ENCODE measurements at places on chromosomes 3 and 15.

GRCh38 chr3:109728861-109729494, 391.6 kb upstream of the DPPA4 start:
- DNase-seq, result no peak

GRCh38 chr3:64972793-64973192, 285.0 kb upstream of the ADAMTS9 start:
- no peak for DNase-seq

DNA sequence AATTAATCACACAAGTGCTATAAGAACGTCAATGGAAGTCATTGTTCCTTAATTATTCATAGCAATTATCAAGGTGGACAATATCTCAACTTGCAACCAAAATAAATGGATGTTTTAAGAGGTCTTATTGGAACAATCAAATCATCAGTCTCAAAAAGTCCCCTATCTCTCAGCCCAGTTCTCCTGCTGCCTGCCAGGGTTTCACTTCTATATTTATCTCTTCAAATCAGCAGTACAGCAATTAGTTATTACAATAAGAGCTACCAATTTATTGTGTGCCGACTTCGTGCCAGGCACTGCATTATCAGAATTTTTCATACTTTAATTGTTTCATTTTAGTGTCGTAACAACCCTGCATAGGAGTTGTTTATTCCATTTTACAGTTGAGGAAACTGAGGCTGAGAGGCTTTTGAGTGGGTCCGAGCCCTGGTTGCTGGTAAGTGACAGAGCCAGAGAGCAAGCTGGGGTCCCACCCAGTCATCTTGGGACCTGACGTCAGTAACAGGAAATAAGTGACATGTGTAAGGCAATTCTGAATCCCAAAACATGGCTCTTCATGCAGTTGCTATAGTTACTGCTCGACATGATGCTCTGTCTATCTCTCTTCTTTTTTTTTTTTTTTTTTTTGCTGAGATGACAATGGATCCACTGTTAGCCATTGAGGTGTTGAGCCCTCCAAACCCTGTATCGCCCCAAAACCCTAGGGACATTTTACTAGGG, 8.8 kb upstream of the KCTD6 start:
- DNase-seq, result no peak

GRCh38 chr3:124886168-124887056, 753 bp downstream of the ITGB5 start:
- DNase-seq, result no peak

DNA sequence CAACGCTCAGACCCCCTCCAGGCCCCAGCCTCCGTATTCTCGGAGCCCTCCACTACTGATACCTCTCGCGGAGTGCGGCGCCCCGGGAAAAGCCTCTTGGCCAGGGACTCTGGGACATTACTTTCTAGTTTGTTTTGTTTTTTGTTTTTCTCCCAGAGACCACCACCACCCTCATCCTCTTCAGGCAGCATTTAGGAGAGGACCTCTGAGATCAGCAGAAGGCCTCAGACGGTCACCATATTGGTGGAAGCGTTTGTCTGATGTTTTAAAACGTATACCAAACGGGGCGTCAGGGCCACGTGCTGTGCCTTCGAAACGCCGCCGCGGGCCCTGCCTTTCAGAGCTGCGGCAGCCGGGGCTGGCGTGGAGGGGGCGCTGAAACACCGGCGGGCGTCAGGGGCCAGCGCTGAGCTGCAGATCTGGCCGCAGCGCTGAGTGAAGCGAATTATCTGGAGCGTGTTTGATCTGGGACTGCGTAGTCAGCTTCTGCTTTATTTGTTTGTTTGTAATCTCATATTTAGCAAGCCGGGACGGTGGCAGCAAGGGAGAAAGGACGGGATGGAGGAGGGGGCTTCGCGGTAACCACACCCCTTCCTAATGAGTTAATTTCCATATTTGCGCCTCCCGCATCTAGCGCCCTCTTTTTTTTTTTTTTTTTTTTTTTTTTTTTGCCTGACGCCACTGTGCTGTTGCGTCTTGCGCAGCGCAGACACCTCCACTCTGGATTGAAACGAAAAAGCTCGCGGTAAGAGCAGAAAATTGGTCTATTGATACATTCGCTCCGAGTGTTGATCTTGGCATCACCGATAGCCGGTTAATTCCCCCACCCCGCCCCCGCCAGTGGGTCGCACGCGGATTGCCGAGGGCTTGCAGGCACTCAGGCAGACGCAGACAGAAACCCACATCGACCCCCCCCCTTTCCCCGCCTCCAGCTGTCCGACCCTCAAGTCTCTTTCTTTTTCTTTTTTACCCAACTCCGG, 14.9 kb downstream of the SOX2 start:
- no peak for DNase-seq

GRCh38 chr3:10777627-10778026, 38.4 kb upstream of the SLC6A11 start:
- no peak for DNase-seq

DNA sequence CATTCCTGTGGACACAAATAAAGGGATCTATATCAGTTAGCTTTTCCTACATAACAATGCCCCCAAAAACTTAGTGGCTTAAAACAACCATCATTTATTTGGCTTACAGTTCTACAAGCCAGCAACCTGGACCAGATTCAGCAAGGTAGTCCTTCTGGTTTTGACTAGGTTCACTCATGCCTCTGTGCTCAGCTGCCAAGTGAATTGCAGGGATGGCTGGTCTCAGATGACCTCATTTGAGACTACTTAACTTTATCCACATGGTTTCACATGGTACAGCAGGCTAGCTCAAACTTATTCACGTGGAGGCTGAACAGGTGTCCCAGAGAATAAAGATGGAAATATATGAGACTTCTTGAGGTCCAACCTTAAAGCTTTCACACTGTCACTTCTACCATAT, 119.3 kb upstream of the BFSP2 start:
- no peak for DNase-seq

GRCh38 chr3:49164983-49165720, 979 bp downstream of the CCDC71 start:
- no peak for DNase-seq

- DNase-seq, result no peak
These were observed 43.3 kb downstream of the ADPGK start for GRCh38 chr15:72740219-72740618.

DNA sequence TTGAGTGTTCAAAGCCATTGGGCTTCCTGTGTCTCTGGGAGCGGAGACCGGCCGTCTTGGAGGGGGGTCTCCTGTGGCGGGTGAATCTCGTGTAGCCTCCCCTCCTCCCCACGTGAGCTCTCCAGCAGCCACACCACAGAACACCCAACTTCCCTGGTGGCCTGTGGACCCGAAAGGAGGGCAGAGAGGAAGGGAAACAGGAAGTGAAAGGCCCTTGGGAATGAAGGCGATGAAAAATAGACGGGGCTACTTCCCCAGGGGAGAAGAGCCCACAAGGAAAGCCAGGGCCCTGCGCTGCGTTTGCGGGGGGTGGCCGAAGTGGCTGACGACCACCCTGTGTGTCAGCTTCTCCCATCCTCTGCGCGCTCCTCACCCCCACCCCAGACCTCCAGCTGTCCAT, 5.4 kb downstream of the ANKRD63 start:
- DNase-seq, result no peak

DNA sequence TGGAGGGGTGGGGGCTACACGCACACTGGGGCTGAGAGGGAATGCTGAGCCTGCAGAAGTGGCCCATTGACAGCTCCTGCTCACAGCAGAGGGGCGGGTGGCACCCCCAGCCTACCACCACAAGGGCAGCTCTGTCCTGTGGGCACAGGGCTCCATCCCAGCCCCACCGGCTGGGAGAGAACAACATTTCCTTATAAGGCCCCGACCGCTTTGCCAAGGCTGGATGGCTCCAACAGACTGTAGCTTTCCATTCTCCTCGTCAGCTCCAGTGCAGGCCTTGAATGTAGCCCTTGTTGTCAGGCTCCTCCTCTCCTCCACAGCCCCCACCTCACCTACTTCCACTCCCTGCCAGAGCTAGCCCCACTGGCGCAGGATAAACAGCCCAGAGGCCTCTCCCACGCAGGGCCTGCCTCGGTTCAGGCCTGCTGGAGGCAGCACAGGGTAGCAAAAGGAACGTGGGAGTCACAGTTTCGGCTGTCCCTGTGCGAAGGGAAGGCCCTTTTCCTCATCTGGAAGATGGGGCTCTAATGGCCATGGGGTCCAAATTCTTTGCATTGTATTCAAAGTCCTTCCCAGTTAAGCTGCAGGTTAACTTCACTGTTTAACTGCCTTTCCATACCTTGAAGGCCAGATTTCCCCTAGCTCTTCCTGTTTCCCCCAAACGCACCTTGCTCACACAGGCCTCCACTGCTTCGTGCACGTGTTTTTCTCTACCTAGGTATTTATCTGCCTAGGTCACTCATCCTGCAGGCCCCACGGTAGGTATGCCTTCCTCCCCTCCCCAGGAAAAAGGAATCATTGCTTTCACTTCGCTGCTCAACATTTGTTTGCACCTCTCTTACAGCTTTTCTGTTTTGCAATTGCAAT, 101.6 kb upstream of the LPP start:
- DNase-seq, result no peak

DNA sequence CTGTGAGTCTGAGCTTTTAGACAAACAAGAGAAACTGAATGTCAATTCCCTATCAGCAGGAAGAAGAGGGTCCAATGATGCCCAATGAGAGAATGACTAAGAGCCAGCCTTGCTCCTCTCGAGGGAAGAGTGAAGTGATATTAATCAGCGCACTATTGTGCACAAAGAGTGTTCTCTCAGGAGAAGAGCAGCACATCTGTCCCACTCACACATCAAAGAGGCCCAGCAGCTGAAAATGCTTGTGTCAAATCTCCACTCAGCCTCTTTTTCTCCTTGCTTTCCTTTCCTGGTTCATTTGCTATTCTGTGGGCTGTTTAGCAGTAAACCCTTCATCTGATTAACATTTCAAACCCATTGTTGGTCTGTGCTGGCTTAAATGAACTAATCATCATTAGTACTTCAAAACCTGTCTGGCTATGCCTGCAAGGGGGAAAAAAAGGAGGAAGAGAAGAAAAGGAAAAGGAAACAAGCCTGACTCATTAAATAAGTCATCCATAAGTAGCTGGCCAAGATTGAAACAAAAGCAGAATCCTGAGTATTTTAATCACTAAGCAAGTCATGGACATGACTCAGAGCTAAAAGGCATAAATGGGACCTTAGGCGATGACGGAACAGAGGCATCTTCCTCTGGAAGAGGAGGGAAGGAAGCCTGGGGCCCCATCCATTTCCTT, 912.7 kb downstream of the TUSC7 start:
- no peak for DNase-seq

DNA sequence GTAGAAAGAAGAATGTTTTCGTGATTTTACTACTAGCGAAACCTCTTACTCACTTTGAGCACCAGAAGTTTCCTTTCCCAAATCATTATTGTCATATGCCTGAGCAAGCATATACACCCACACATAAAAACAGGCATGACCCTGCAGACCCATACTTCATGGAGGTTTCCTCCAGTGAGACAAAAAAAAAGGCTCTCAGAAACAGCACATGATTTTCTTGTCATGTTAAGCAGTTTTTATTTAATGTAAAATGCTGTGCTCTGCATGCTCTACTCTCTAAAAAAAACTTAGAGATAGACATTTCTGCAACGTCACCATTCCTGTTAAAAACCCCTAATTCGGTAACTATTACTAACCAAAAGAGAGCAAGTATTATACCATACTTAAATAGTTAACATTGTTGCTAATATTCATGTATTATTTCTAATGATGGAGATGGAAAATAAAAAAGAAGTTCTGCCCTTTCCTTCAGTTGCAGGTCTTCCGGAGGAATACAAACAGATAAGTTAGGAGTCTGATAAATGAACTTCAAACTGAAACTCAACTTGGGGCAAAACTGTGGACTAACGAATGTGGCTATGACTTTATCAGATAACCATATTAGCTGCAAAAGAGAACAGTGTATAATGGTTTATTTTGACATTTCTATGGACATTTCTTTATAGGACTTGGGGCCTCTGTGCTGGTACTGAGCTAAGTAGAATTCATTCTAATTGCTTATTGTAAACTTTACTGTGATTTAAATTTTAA, 15.9 kb downstream of the CD200R1 start:
- no peak for DNase-seq

GRCh38 chr15:98791046-98791701, 142.8 kb downstream of the IGF1R start:
- DNase-seq, result no peak

DNA sequence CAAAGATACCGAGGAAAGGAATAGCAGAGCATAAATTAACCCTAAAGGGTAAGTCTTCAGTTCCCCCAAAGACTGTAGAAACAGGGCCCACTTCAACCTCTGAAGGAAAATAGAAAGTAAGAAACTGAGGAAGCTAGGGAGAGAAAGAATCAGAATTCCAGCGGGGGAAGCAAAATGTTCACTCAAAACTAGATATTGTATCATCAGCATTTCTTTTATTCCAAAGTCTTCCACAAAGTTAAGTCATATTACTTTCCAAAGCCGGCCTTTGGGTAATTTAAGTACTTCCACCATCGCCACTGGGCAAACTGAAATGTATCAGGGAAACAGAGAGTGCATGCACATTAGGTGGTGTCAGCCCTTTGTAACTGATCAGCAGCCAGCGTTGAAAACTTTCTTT, 88.3 kb downstream of the RSL24D1 start:
- no peak for DNase-seq

DNA sequence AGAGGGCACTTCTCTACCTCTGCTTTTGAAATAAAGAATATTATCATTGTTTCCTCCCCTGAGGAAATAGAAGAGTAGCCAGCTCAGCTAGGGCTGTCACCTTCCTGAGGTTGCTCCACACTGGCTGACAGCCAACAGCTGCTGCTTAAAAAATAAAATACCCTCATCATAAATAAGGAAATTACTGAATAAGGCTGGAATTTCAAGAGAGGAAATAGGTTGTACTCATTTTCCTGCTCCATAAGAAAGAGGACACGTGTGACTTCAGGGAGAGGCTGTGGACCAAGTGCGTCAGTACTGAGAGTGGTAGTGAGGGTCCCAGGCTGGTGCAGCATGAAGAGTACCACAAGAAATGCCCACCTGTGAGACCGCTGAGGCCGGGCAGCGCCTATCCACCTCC, 8.1 kb upstream of the C2CD4B start:
- no peak for DNase-seq

- DNase-seq, result no peak
These were observed 33.2 kb downstream of the ARNT2 start for GRCh38 chr15:80437334-80437891.

DNA sequence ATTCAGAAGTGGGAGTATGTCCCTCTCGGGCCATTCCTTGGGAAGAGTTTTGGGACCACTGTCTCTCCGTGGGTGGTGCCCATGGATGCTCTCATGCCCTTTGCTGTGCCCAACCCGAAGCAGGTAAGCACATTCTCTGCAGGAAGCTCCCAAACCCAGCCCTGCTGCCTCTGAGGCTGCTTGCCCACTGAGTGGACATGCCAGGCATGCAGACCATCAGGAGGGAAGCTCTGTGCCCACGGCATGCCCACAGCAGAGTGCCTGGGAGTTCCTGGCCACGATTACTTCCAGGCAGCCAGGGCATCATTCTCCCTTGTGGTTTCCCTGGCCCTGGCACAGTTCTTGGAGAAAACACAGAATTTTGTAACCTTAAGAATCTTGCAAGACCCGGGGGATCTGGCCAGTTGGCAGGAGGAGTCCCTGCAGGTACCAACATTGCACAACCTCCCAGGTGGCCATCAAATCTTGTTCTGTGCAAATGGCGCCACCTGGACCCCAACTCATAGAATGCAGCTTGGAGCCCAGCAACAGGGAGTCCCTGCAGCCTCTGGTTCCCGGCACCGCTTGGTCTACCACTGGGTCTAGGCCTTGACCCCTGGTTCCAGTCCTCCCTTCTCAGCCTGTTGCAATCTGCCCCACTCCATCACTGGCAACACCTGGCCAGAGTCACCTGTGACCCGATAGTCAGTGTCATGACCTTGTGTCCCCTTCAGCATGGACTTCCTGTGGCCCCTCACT, 20.4 kb downstream of the FAH start:
- peak; percentile 53 for DNase-seq

GRCh38 chr3:77571971-77572715, 532.2 kb downstream of the ROBO2 start:
- DNase-seq, result no peak

Data from activated effector memory CD4-positive, alpha-beta T cell treated with Interleukin-2 at 50 U/mL for 16 hours (primary cell).